ENCODE measurements at places on chromosomes 4 and X. TPM values are rescaled to one million over a fixed set of nuclear protein-coding genes. Genes with fewer than 3 reads are reported as not detected.
A peak's percentile ranks its signal among the peaks of the same experiment; 100 is the strongest.

GRCh38 chrX:153642051-153642654, 4.8 kb upstream of the DUSP9 start:
- H3K27me3 ChIP-seq, result no peaks in the 10 kb centered on the region
- DNase-seq, result no peak
- H3K4me3 ChIP-seq, result peak overlapping the region; percentile 52
- no peak overlapping the region for H3K27ac ChIP-seq
- no peaks in the 10 kb centered on the region for H3K36me3 ChIP-seq
- H3K4me1 ChIP-seq, result no peaks in the 10 kb centered on the region

DNA sequence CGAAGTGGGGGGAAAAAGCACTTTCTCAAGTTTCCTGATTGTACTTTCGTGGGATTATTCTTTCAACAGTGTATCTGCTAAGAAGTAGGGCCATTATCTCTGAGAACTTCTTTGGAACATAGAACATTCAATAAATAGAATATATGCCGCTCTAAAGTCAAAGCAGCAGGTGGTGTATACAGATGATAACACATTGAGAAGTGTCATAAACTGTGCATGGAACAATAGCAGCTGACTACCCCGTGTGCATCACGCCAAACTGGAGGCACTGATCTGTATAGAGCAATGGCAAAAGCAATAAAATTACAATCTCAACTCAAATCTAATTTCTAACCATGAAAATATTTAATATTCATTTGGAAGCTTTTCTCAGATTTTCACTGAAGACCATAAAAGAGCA, 175.3 kb downstream of the DCTD start:
- DNase-seq, result no peak
- no peaks in the 10 kb centered on the region for H3K4me1 ChIP-seq
- H3K4me3 ChIP-seq, result no peak overlapping the region
- no peaks in the 10 kb centered on the region for H3K36me3 ChIP-seq

DNA sequence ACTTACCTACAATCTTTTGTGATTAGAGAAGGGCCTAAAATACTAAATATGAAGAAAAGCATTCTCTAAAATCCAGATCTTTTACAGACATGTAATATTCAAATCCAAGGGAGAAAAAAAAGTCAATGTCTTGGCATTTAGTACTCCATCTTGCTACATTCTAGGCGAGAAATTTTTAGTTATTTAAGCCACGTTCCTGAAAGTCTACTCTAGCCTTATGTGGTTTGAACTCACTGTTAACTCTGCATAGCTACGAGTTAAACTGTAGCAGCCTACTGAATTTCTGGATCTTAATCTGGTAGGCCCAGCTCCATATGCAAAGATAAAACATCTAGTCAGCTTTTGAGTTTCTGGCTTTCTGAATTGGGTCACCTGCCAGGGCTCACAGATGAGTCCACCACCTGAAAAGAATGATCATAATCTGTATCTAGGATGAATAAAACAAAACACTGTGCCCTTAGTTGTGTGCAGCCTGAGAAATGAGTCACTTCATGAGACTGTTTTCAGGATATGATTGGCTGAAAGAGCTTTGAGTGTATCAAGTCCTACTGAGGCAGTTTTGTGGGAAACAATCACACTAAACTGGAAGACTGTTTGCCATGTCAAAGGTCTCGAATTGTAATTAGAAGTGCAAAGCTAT, 3.2 kb upstream of the NEK1 start:
- no peak overlapping the region for H3K4me3 ChIP-seq
- H3K4me1 ChIP-seq, result peaks cover 3% of the 10 kb centered on the region
- no peak overlapping the region for H3K27ac ChIP-seq
- DNase-seq, result no peak
- no peaks in the 10 kb centered on the region for H3K36me3 ChIP-seq

DNA sequence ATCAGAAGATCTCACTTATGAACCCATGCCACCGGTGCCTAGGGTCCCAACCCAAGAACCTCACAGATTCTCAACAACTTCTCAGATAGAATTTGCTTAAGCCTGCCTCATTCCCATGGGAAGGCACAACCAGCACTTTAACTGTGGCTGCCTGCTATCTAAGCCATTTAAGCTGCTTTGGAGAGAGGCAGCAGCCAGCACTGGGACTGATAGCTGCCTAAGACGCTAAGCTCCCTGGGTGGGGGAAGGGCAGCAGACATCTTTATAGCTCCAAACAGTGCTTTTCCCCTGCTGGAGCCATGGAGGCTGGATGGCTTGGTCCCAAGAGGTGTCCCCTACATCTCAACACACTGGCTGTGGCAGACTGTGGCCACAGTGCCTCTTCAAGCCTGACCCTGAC, 1268.6 kb downstream of the FAM133A start:
- no peak overlapping the region for H3K4me3 ChIP-seq
- no peaks in the 10 kb centered on the region for H3K4me1 ChIP-seq

GRCh38 chr4:80615099-80615498, 279.6 kb downstream of the CFAP299 start:
- H3K27ac ChIP-seq, result no peak overlapping the region
- no peak for DNase-seq
- H3K27me3 ChIP-seq, result no peaks in the 10 kb centered on the region
- no peaks in the 10 kb centered on the region for H3K4me1 ChIP-seq

GRCh38 chr4:186946682-186947294, 223.1 kb upstream of the FAT1 start:
- H3K4me3 ChIP-seq, result no peak overlapping the region
- no peaks in the 10 kb centered on the region for H3K27me3 ChIP-seq
- no peaks in the 10 kb centered on the region for H3K36me3 ChIP-seq
- H3K27ac ChIP-seq, result no peak overlapping the region
- H3K4me1 ChIP-seq, result no peaks in the 10 kb centered on the region

GRCh38 chrX:80751456-80751855, 58.2 kb downstream of the BRWD3 start:
- H3K4me1 ChIP-seq, result no peaks in the 10 kb centered on the region
- DNase-seq, result no peak
- peaks cover 4% of the 10 kb centered on the region for H3K27me3 ChIP-seq
- H3K4me3 ChIP-seq, result no peak overlapping the region

- H3K27me3 ChIP-seq, result no peaks in the 10 kb centered on the region
- no peaks in the 10 kb centered on the region for H3K4me1 ChIP-seq
- H3K27ac ChIP-seq, result no peak overlapping the region
- H3K4me3 ChIP-seq, result no peak overlapping the region
These were observed 27.6 kb upstream of the HUWE1 start for GRCh38 chrX:53713987-53714579.

GRCh38 chr4:85084371-85085094, 118.0 kb upstream of the WDFY3 start:
- DNase-seq, result no peak
- H3K27ac ChIP-seq, result no peak overlapping the region
- H3K27me3 ChIP-seq, result no peaks in the 10 kb centered on the region
- no peaks in the 10 kb centered on the region for H3K36me3 ChIP-seq
- H3K4me1 ChIP-seq, result no peaks in the 10 kb centered on the region

DNA sequence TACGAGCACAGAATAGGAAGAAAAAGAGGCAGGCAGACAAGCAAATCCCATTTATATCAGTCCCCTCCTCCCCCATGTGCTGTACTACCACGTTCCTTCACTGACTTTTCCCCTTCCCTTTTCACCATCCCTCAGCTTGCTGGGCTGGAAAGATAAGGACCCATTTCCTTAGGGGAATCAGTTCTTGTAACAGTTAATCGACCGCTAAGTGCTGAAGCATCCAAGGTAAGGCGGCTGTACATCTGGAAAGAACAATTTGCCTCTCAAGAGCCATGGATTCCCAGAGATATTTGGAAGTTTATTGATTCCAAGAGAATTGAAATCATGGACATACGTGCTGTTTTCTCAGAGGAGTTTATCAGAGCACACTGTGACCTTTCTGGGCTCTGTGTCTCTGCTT, 1688.0 kb downstream of the STIM2 start:
- H3K4me3 ChIP-seq, result no peak overlapping the region
- no peak overlapping the region for H3K27ac ChIP-seq
- no peaks in the 10 kb centered on the region for H3K27me3 ChIP-seq
- H3K36me3 ChIP-seq, result no peaks in the 10 kb centered on the region
- no peak for DNase-seq

DNA sequence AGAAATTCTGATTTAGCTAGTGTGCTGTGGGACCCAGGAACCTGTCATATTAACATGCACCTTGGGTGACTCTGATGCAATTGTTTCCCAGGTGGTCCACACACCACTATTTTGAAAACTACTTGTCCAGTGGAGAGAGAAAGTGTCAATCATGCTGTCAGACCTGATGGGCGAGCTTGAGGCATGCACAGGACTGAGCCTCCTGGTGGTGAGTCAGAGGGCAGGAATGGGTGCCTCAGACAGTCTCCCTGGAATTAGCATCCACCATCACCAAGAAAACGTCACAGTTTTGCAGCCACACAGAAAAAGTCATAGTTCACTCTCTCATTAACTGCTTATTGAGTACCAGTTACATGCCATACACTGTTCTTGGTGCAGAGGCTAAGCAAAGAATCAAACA, 181.8 kb upstream of the MAOA start:
- DNase-seq, result no peak
- H3K4me3 ChIP-seq, result no peak overlapping the region
- H3K27ac ChIP-seq, result no peak overlapping the region
- no peaks in the 10 kb centered on the region for H3K4me1 ChIP-seq
- no peaks in the 10 kb centered on the region for H3K27me3 ChIP-seq

DNA sequence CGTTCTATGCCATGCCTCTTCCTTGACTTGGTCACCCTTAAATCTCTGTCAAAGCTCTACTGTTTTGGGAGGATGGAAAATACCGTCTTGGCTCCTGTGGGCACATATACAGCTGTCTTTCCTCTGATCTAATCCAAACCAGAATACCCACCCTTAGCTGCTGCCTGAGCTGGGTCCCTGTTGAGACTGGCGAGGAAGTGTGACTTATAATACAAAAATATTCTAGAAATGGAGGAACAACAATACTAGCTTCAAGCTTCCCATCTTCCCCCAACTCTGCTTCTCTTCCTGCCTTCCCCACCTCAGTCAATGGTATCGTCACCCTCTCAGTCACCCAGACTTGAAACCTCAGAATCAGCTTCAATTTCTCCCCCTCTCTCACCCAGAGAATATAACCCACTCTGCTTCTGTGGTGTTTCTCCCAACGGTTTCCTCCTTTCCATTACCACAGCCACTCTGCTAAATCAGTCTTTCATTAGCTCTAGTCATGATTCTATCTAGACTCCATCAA, 599 bp upstream of the IL2RG start:
- no peaks in the 10 kb centered on the region for H3K27me3 ChIP-seq
- H3K36me3 ChIP-seq, result no peaks in the 10 kb centered on the region
- no peak for DNase-seq
- H3K27ac ChIP-seq, result no peak overlapping the region
- no peaks in the 10 kb centered on the region for H3K4me1 ChIP-seq

DNA sequence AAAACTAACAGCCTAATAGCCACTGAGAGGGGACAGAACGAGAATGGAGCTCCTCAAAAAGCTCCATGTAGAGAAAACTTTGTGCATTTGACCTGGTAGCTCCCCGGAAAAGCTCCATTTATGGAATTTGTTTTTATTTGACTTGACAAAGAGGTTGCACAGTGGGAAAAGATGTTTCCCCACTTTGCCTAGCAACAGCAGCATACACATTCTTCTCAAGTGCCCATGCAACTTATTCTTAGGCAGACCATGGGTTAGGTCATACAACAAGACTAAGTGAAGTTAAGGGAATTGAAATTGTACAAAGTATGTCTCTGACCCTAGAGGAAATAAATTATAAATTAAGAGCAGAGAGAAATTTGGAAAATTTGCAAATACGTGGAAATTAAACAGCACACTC, 949.6 kb upstream of the PRKX start:
- H3K36me3 ChIP-seq, result no peaks in the 10 kb centered on the region
- H3K4me3 ChIP-seq, result no peak overlapping the region
- H3K27me3 ChIP-seq, result no peaks in the 10 kb centered on the region
- no peak overlapping the region for H3K27ac ChIP-seq
- no peaks in the 10 kb centered on the region for H3K4me1 ChIP-seq

DNA sequence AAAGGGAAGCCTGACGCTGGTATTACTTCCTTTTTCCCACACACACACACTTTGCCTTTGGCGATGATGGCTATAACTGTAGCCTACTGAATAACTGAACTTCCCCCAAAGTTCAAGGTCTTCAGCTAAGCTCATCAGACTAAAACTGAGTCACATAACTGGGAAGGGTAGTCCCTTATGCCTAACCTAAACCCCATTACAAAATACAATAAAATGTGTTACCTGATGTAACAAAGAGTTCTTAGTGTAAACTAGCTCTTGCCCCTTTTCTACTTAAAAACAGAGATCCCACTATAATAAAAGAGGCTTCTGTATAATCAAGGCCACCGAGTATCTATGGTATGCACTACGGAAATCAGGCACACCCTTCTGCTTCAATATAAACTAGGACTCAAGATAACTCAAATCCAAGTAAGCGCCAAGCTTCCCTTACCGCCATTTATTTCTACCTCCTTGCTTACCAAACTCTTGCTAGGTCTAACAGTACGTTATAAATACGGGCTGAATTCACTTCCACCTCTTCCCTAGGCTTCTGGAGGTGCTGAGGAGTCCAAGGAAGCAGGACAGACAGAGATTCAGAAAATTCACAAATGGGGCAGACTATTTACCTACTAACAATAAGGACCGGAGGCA, 2.4 kb downstream of the OTUD4 start:
- peaks cover 11% of the 10 kb centered on the region for H3K4me1 ChIP-seq
- H3K36me3 ChIP-seq, result no peaks in the 10 kb centered on the region
- peak overlapping the region; percentile 88 for H3K4me3 ChIP-seq
- DNase-seq, result no peak
- peak overlapping the region; percentile 96 for H3K27ac ChIP-seq

DNA sequence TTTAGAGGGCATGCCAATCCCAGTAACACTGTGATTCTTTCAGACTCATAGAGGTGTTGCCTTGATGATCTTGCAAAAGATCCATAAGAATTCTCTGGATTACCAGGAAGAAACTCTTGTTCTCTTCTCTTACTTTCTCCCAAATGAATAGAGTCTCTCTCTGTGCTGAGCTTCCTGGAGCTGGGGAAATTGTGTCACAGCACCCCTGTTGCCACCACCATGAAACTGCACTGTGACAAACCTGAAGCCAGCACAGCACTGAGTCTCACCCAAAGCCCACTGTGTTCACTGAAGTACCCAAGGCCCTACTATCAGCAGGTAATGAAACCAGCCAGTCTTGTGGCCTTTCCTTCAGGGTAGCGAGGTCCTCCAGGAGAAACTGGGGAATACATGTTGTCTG, 332.7 kb upstream of the FGF16 start:
- H3K4me3 ChIP-seq, result no peak overlapping the region
- no peaks in the 10 kb centered on the region for H3K36me3 ChIP-seq
- no peak for DNase-seq
- no peaks in the 10 kb centered on the region for H3K4me1 ChIP-seq

- H3K4me3 ChIP-seq, result no peak within 1 kb of the TSS
- no peak within 1 kb of the TSS for H3K27ac ChIP-seq
- H3K36me3 ChIP-seq, result no peaks in the 10 kb centered on the region
- no peaks in the 10 kb centered on the region for H3K27me3 ChIP-seq
- DNase-seq, result no peak
These were observed at the start of gene SMR3A for GRCh38 chr4:70360460-70360859. TSS of gene SMR3A (plus strand) at chr4:70360760. CDS start at chr4:70362116, 1,356 bp downstream.

GRCh38 chr4:27043200-27043599, 182.6 kb downstream of the STIM2 start:
- no peaks in the 10 kb centered on the region for H3K27me3 ChIP-seq
- H3K27ac ChIP-seq, result no peak overlapping the region
- DNase-seq, result no peak
- no peaks in the 10 kb centered on the region for H3K4me1 ChIP-seq
- H3K36me3 ChIP-seq, result no peaks in the 10 kb centered on the region

- H3K27ac ChIP-seq, result no peak overlapping the region
- no peaks in the 10 kb centered on the region for H3K4me1 ChIP-seq
- H3K36me3 ChIP-seq, result no peaks in the 10 kb centered on the region
- no peak for DNase-seq
- H3K27me3 ChIP-seq, result no peaks in the 10 kb centered on the region
These were observed 186.7 kb downstream of the PALLD start for GRCh38 chr4:168683595-168683994.

Gene RS1
- not detected for total RNA-seq

Gene NMU
- total RNA-seq, result not detected

Gene ARSJ
- 1.1 TPM for total RNA-seq
